ENCODE measurements at places on chromosomes 12 and 14. TPM values are rescaled to one million over a fixed set of nuclear protein-coding genes. Genes with fewer than 3 reads are reported as not detected.
A peak's percentile ranks its signal among the peaks of the same experiment; 100 is the strongest.

DNA sequence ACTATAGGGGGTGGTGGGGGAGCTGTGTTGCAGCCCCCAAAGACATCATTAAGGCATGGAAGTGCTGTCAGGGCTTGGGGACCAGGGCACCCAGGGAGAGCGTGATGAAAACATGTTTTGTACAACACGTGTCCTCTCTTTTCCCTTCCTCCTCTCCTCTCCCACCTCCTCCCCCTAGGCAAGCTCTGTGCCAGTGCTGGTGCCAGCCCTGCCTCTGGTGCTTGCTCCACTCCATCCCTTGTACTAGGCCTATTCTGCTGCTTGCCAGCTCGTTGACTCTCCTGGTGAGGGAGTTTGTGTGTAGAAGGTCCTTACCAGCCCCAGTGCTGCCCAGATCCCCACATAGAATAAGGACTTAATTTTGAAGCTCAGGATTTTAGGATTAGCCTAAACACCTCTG, 3.2 kb upstream of the RARG start:
- no peak for DNase-seq

Gene C12orf54
- total RNA-seq: not detected

DNA sequence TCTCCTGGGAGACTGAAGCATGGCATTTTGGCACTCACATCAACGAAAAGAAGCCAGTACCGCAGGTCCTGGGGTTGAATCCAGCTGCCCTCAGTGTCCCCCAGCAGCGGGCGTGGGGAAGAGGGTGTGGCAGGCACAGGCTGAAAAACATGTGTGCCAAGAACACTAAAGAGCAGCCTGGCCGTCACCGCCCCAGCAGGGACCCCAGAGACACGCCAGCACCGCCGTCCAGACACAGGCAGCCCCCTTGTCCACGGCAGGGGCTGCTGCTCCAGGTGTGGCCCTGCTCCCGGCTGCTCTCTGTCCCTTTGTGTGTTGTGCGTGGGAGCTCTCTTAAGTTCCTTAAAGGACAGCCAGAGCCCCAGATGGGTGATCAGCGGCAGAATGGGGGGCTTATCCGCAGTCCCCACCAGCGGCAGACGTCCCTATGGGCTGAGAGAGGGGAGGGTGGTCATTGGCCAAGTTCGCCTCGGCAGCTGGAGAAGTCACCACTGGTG, 556 bp downstream of the PHETA1 start:
- DNase-seq: no peak

GRCh38 chr14:104298458-104298857, 160.1 kb downstream of the KIF26A start:
- DNase-seq: peak; percentile 38

GRCh38 chr14:61569812-61570548, 125.3 kb upstream of the HIF1A start:
- DNase-seq: peak; percentile 88

DNA sequence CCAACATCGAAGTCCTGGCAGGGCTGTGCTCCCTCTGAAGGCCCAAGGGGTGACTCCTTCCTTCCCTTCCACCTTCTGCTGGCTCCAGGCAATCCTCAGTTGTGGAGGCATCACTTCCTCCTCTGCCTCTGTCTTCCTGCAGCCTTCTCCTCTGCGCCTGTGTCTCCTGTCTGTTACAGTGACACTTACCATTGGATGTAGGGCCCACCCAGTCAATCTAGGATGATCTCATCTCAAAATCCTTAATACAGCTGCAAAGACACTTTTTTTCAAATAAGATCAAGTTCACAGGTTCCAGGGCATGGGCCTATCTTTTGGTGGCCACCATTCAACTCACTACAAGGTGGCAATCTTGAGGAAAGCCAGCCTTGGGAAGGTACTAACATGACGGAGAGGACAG, 155.1 kb downstream of the ESRRB start:
- DNase-seq: peak; percentile 40
